ENCODE measurements at places on chromosomes 5 and 9. TPM values are rescaled to one million over a fixed set of nuclear protein-coding genes. Genes with fewer than 3 reads are reported as not detected.

ERGIC1 gene
- 114 TPM for total RNA-seq

IFNA14 gene
- not detected for total RNA-seq

FAT2 gene
- total RNA-seq: under 0.01 TPM

AHRR gene
- total RNA-seq: 7.6 TPM

IL33 gene
- 186 TPM for total RNA-seq

IL4 gene
- not detected for total RNA-seq

PCDHA1 gene
- total RNA-seq: not detected

KIAA0825 gene
- total RNA-seq: 1.4 TPM

ABCA1 gene
- total RNA-seq: 79.8 TPM

DNM1 gene
- total RNA-seq: 4.4 TPM

RNF183 gene
- not detected for total RNA-seq

DNAI1 gene
- not detected for total RNA-seq

TDRD7 gene
- total RNA-seq: 4.4 TPM

SKP2 gene
- 10.2 TPM for total RNA-seq

PCDHB13 gene
- 0.59 TPM for total RNA-seq

AK8 gene
- 0.15 TPM for total RNA-seq

FXN gene
- total RNA-seq: 1.7 TPM

KYAT1 gene
- total RNA-seq: 4.8 TPM

HRCT1 gene
- total RNA-seq: 12.0 TPM

GRIA1 gene
- total RNA-seq: 2.1 TPM

SPATA31A3 gene
- total RNA-seq: not detected

SPRY4 gene
- total RNA-seq: 2.6 TPM

ANKRD31 gene
- total RNA-seq: 0.08 TPM

TAF11L13 gene
- not detected for total RNA-seq
